NCI-H1436 treated with DMSO at 0.1 percent for 48 hours (cell line): ENCODE measurements at places on chromosomes 5 and 9.

DNA sequence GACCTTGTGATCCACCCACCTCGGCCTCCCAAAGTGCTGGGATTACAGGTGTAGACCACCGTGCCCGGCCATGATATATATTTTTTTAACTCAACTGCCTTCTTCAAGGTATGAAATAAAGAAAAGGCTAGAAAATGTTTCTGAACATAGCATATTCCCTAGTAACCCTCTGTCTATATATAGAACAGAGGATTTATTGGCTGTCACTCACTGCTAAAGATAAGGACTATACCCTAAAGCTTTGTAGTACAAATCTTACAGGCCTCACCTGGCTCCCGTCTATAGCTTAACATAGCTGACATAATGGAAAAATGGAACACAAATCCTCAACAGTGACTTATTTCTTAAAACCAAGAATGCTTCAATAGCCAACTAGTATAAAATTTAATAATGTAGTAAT, 14.2 kb downstream of the SGTB start:
- no peak for DNase-seq

- DNase-seq: no peak
These were observed 188.2 kb downstream of the TRIO start for GRCh38 chr5:14331386-14331781.

DNA sequence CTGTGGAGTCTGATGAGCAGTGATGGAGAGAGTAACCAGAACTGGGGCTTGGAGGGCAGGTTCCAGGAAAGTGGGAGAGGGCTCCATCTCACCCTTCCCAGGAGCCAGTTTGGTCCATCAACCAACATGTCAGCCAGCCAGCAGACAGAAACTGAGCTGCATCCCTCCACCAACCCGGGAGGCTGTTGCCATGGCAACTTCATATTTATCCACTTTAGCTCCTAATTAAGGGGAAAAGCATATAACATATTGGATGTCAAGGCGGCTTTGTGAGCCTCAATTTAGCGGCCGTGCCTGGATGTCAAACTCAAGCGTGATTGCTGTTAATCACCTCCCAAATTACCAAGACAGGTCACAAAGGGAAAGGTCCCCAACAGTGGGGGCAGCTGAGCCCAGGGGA, 81.5 kb upstream of the ARAP3 start:
- peak; percentile 89 for DNase-seq

DNA sequence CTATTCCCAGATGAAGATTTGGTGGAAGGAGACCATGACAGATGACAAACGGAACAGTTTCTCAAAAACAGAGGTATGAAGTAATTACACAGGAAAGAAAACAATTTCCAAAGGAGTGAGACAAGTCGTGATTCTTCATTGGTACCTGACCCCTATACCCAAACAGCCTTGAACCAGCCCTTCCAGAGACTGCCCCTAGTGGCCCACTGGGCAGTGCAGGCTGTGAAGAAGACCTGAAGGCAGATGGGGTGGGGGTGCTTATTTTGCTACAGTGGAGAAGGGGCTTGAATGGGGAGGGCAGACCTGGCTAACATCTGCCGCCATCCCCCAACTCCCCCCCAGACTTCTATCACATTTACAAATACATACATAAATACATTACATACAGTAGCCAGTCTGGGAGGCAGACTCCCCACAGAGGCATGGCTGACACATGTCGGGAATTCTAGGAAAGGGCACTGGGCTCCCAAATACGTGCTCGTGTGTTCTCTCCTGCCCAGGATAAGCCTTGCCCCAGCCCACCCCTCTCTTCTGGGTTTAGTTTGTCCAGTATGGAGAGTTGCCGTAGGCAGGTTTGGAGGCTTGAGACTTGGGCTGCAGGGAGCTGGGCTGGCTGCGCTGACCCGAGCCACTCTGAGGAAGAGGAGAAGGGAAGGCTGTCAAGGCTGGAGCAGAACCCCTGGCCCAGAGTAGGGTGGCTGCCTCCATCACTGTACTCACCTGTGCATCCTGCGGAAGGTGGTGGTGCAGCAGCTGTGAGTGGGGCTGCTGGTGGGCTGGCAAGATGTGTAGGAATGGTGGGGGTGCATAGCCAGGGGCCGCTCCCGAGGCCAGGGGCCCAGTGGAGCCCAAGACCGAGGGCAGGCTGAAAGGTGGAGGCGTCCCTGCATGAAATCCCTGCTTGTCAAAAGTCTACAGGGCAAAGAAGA, 105.3 kb downstream of the UBE2R2 start:
- DNase-seq: no peak

DNA sequence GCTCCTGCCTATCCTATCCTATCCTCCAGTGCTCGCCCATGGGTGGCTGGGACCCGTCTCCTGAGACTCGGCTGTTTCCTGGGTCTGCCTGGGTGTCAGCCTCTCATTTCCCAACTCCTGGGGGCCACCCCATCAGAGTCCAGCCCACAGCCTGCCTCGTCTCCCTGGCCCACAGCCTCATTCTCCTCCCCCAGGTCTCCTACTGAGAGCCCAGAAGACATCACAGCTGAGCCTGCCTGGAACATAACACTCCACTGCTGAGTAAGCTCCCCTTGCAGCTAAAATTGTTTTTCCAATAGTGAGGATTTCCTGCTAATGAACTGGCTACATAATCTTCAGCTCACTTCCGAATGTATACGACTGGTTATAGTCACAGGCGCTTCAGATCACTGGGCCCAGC, 95.3 kb downstream of the TTLL11 start:
- DNase-seq: no peak

GRCh38 chr5:139422307-139422893, 16.9 kb downstream of the DNAJC18 start:
- peak; percentile 26 for DNase-seq

DNA sequence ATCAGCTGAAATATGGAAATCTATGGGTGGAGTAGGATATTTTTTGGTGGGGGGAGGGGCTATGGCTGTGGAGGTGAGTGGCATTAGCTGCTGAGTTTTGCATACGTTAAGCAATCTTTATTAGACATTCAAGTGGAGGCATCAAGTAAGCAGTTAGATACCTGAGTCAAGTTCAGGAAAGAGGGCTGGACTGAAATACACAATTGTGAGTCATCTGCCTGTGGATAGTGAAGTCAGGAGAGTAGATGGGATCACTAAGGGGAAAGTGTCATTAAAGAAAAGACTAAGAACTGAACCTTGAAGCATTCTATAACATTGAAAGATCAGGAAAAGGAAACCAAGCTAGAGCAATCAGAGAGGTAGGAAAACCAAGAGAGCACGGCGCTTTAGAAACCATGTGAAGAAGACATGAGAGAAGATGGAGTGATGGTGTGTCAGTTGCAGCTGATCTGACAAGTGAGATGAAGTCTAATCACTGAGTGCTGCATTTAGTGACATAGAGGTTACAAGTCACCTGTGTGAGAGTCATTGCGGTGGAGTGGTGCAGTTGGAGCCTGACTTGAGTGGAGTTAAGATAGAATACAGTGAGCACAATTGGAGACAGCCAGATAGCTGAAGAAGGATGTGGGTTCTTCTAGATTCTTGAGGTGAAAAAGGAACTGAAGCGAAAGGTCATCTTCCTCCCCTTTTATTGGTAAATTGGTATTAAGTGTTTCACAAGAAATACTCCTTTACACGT, 88.7 kb downstream of the PIP5K1B start:
- DNase-seq: no peak
